ENCODE measurements at places on chromosomes 1 and 21. TPM values are rescaled to one million over a fixed set of nuclear protein-coding genes. Genes with fewer than 3 reads are reported as not detected.

DNA sequence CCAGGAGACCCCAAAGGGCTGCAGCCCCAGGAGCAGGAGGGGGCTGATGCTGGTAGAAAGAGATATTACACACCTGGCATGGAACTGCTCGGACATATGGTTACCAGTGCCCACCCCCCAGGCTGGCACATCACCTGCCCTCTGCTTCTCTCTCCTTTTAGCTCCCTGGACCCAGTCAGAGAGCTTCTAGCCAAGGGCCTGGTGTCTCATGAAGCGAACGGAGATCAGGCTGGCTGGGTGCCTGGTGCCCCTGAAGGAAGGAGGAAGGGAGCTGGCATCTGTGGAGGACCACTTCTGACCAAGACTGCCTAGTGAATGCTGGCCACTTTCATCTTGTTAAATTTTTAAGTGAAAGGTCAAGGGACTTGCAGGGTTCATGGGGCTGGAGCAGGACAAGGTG, 53.1 kb downstream of the FOXO6 start:
- DNase-seq = no peak

DNA sequence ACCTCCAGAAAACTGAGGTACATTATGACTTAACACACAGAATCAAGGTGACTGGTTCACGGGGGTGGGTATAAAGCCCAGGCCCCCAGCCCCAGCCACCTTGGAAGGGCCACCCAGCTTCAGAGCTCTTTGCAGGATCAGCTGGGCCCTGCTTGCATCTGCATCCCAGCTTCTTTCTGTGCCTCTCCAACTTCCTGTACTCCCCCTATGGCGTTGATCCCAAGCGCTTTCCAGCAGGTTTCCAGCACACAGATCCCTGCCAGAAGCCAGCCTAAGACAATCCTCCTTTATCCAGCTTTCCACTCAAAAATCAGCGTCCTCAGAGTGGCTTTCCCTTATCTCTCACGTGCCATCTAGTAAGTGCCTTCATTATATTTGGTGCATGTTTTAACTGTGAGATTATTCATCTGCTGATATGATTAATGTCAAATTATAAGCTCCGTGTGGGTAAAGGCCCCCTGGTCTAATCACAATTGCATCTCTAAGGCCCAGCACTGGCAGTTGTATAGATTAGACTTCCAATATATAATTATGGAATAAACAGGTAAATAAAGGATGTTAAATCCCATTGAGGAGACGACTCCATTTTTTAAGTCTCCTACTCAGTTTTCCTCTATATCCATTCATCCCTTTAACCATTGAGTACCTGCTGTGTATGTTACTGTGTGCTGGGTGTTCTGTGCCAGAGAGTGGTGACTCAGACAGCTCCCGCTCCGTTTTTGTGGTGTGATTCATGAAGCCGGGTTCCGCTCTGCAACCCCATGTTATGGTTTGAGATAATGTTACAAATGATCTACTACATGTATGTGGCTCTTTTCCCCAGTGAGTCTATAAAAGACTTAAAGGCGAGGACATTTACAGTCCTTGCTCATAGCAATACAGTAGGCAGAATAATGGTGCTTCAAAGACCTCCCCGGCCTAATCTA, 387.6 kb downstream of the PCP4 start:
- DNase-seq = no peak

The ROR1 gene
- 2.8 TPM for total RNA-seq

DNA sequence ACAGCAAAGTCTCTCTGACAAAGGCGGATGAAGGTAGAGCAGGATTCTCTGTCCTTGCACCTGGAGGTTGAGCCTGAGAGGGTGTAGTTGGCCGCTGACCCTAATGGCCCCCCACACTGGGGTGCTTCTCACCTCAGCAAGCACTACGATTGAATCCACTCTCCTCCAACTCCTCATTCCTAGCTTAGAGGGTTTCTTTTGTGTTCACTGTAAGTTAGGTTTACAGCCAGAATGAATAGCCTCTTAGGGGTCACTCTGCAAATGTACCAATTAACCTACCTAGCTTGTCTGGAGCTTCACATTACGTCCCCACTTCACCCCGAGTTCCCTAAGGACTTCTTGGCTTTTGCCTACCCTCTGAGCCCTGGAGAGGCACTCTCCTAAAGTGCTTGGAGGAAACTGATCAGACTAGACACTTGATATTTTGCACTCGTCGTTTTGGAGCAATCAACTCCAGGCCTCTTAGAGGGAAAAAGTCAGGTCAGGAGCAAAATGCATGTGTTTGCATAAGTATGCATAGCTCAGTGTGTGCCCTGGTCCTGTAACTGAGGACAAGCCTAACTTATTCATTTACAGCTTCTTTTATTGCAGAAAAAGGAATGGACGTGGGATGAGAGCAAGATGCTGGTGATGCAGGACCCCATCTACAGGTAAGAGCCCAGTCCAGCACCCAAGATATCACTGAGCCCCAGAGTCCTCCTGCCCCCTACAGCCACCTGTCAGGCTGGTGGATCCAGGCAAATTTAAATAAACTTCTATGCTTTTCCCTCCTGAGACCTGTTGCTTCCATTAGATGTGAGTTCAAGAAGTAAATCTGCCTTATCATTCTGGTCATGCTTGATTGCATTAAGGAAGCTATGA, 76.4 kb downstream of the SPATA46 start:
- DNase-seq = no peak

- DNase-seq = peak; percentile 21
Observed at GRCh38 chr1:85607126-85607920, 26.8 kb downstream of the CCN1 start.

The MX2 gene
- total RNA-seq = not detected
